Renal cortex interstitium (tissue), 15 donors: ENCODE measurements at places on chromosomes 12 and 14. TPM values are rescaled to one million over a fixed set of nuclear protein-coding genes. Genes with fewer than 3 reads are reported as not detected.
A peak's percentile ranks its signal among the peaks of the same experiment; 100 is the strongest.

The MGST1 gene
- polyA plus RNA-seq: 33.8 TPM

The KRT4 gene
- polyA plus RNA-seq: 0.65 TPM

The ADSS1 gene
- polyA plus RNA-seq: 17.8 TPM

The DIO3 gene
- 0.16 TPM for polyA plus RNA-seq

The OAS1 gene
- 14.0 TPM for polyA plus RNA-seq

The KLRD1 gene
- polyA plus RNA-seq: 0.70 TPM

The RASSF8 gene
- polyA plus RNA-seq: 60.2 TPM

DNA sequence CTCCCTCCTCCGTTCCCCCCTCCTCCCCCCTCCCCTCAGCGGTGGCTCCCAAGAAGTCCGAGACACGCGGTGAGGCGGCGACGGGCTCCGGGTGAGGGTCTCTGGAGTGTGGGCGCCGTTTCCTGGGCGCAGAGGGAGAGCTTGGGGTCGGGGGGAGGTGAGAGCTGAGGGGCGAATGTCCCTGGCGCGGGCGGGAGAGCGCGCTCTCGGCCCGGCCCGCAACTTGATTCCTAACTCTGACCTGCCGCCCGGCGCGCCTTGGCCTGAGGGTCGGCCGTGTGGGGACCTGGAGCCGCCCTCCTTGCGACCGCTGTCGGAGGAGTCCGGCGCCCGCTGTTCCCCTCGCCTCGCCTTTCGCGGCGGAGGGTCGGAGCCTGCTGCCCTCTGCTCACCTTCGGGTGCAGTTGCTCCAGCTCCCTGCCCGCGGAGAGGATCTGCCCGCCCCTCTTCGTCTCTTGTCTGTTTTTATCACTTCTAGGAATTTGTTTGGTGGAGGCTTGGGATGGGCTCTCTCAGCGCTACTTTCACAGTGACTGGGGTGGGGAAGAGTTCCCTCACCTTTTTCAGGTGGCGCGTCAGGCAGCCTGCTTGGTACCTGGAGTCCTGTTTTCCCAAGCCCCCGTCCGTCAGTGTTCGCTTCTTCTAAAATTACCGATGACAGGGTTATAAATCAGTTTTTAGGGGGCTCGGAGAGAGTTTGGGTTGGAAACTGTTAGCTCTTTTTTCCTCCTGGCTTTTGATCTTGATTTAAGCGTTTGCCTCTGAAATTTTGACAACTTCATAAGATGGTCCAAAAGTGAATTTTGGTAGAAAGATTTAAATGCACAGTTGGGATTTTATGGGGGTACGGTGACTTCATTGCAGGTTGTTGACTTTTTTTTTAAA, 495 bp downstream of the ADIPOR2 start:
- peak; percentile 37 for DNase-seq

- DNase-seq: peak; percentile 17
Measured at GRCh38 chr12:93892423-93893268, 215.5 kb downstream of the CRADD start.

DNA sequence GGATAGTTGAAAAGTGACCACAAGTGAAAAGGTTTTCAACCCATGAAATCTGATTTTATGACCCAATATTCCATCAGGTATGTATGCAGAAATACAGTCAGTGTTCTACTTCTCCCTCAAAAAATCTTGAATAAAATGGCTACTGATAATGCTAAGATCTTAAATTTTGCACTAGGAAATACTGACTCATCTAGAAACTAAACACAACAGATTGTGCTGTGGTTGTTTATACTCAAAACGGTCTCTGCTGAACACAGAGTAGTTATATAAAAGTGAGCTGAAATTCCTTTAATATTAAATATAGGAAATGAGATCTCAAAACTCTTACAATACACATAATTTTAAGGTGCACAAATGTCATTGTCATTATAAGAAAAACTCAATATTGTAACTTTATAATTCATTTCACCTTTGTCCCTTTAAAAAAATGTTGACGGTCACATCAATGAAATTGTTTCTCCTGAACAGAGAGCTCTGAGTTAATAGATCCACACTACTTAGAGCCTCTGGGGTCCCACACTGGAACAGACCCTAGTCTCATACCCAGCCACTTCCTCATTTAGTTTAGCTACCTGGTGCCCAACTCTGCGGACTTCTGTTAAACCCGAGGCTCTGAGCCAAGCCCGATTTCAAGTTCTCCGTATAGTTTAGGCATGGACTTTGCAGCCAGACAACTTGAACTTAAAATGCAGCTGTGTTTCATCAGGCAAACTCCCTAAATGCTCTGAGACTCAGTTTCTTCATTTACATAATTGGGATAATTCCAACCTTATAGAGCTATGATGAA, 9.3 kb downstream of the COCH start:
- no peak for DNase-seq

DNA sequence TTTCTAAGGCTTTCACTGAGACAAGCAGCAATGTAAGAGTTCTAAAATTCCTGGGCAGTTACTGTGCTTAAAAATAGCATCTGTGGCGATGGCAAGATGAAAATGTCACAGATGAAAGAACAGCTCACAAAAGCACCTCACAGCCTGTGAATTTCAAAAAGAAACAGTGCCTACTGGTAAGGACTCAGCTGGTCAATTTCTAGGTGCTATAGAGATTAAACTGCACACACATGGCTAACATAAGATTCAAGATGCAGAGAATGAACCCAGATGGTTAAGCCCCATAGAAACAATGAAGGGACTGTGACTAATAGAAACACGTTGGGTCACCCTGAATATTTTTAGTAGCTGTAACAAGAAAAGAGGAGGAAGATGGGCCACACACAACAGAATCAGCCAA, 12.0 kb upstream of the IL26 start:
- no peak for DNase-seq

- no peak for DNase-seq
Measured at GRCh38 chr12:92403210-92404175, 257.8 kb upstream of the BTG1 start.

DNA sequence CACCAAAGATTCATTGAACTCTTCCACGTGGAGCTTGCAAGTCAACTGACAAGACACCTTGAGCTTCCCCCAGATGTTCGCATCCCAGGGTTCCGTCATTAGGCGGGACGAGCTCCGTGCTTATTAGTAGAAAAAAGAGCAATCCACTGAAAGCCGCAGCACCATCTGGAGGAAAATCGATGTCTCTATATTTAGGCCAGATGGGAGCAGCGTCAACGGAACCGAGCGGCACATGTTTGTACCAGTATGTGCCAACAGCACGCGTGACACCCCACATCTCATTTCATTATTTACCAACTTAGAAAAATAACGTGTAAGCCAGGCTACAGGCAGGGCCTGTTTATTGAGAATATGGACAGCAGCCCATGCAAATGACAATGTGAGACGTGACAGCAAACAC, 45.8 kb upstream of the TMEM132D start:
- DNase-seq: no peak

DNA sequence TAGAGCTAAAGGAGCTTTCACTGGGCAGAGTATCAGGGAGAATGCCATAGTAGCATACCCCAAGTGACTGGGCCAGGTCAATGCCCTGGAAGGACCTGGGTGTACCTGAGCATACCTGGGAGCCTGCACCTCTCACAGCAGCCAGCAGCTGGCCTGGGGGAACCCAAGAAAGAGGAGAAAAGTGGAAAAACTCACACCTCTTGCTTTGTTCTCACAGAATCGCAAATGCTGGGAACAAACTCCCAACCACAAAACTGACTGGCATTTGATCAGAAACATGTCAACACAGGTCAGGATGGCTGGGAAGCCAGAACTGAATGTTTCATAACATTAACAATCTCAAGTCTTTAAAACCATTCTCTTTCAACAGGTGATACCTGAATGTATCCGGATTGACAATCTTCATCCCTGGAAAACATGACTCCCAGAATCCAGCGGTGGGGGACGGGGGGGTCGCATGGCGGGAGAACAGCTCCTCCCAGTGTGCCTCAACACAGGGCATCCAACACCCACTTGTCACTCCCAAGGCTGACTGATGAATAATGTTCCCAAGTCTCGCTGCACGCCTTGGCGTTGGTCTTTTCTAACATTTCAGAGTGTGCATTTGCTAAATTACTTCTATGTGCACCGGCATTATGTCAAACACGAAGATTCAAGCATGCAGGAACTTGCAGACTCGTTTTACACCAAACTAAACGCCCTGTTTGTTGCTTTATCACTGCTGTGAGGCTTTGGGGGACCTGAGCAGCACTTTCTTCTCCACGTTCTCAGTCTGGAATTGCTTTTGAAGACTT, 7.9 kb downstream of the FOXN3 start:
- DNase-seq: no peak

GRCh38 chr12:117710121-117710520, 258.7 kb downstream of the KSR2 start:
- DNase-seq: no peak

DNA sequence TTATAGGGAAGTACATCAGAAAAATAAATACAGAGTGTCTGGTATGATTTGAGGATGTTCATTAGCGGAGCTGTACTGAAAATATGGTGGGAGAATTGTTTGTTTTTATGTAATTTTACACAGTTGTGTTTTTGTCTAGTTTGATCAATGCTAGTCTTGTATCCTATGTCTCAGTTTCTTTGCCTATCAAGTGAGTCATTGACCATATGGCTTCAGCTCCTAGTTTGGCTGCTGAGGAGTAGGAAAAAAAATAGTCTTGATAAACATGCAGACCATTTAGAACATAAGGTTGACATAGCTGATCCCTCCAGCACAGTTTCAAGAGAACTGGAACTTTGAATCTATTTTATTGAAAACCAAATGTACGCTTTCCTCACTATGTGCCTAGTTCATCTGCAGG, 1292.1 kb upstream of the FLRT2 start:
- DNase-seq: no peak

DNA sequence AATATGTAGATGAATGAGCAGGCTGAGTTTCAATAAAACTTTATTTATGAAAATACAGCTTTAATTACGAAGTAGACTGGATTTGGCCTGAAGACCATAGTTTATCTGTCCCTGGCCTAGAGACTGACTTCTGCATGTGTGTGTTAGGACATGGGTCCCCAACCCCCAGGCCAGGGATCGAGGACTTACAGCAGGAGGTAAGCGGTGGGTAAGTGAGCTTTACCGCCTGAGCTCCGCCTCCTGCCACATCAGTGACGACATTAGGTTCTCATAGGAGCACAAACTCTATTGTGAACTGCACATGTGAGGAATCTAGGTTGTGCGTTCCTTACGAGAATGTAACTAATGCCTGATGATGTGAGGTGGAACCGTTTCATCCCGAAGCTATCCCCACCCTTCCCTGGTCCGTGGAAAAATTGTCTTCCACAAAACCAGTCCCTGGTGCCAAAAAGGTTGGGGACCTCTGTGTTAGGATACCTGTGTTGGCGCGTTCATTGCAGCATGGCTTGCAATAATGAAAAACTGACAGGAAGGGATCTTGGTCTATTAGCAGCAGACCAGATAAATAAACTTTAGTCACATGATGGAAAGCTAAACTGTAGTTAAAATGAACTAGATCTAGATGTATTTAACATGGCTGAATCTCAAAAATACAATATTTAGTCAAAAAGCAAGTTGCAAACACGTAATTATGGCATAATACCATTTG, 4.1 kb downstream of the GLRX5 start:
- DNase-seq: no peak

DNA sequence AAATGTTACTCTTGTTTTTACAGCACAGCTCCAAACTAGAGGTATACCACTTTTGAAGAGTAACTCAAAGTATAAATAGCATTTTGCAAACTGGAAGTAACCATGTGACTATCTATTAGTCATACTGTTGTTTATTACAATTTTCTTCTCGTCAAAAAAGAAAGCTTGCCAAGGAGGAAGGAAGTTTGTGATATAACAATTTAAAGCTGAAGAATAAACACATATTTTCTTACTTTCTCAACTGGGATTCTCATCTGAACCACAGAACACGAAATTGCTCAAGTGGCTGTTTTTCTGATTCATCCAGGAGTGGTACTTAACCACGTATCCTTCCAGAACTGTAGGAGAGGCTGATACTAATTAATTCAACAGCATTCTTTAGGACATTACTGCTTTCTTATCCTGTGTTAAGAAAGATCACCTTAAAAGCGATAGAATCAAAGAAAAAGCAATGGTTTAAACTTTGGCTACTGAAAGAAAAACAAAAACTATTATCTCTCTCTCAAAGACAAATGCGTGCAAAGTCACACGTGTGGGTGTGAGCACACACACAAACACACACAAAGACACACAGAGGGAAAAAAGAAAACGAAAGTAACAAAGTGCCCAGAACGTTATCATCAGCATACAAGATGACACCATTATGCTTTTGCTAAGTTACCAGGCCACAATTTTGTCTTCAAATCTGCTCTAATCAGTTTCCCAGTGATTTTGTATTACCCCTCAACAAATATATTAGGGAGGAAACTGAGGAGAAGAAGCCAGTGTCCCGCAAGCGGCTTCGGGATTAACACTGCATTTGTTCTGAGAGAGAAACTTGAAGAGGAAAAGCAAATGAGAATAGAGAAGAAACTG, at the start of gene CLEC2B:
CLEC2B (minus strand) TSS at position 48 of the 855 bp plus-strand sequence.
- peak; percentile 3 for DNase-seq

DNA sequence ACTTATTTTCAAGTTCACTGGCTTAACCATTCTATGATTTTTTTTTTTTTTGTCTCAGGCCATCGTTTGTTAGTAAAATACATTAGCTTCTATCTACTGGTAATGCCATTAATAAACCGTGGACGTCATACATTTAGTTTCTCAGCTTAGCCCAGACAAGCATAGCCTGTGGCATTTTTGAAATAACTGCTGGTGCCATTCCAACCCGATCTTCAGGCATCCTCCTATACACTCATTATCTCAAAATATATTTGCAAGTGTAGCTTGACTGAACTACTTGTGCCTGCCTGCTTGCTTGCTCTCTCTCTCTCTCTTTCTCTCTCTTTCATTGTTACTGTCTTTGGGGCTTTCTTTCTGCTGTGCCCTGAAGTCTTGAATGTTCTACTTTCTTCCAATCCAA, 12.7 kb upstream of the MBIP start:
- DNase-seq: no peak

- no peak for DNase-seq
Measured at GRCh38 chr12:54386403-54387113, 2.0 kb upstream of the ZNF385A start.

GRCh38 chr12:55142669-55143565, 16.7 kb downstream of the OR9K2 start:
- DNase-seq: peak; percentile 24

GRCh38 chr12:79250186-79250585, 385.6 kb downstream of the SYT1 start:
- no peak for DNase-seq
